ENCODE measurements at places on chromosomes 11 and 22.

DNA sequence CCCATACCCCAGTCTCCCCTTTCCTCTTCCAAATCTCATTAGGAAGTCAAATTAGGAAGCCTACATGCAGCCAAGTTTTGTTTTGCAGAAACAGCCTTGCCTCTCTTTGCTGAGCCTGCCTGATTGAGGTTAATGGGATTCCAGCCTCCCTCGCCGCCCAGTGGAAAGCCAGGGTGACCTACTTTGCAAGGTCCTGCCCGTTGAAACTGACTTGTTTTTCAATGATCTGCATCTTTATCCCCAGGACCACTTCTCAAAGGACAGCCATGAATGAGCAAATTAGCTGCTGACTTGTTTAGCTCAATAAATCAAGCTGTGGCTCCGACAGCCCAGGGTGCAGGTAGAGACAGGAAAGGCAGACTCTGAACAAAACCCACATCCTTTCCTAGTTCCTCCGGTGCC lies 110.4 kb downstream of the RRAS2 start:
- DNase-seq: no peak

DNA sequence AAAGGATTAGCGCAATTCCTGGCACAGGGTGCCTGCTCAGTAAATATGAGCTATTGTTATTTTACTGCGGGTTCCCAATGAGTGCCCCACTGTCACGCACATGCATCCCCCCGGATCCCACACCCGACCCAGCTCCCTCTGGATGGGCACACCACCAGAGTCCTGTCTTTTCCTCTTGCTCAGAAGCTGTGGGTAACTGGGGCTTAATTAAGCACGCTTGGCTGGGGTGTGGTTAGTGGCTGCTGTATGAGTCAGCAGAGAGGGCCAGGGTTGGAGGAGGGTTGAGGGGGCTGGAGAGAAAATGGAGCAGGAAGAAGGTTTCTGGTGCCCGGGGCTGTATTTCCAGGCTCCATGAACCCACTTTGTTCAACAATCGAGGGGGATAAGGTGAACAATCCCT lies 30.3 kb upstream of the NECTIN1 start:
- no peak for DNase-seq

- no peak for DNase-seq
These were observed 222.0 kb downstream of the TMEM135 start for GRCh38 chr11:87259736-87260135.

- no peak for DNase-seq
These were observed 151.9 kb upstream of the NECTIN1 start for GRCh38 chr11:119880873-119881272.

- no peak for DNase-seq
These were observed 633.8 kb downstream of the DLG2 start for GRCh38 chr11:84993386-84993785.

GRCh38 chr11:34214961-34215805 lies 109.8 kb downstream of the NAT10 start:
- DNase-seq: no peak

GRCh38 chr11:64762674-64763525 lies 3.1 kb upstream of the PYGM start:
- no peak for DNase-seq

DNA sequence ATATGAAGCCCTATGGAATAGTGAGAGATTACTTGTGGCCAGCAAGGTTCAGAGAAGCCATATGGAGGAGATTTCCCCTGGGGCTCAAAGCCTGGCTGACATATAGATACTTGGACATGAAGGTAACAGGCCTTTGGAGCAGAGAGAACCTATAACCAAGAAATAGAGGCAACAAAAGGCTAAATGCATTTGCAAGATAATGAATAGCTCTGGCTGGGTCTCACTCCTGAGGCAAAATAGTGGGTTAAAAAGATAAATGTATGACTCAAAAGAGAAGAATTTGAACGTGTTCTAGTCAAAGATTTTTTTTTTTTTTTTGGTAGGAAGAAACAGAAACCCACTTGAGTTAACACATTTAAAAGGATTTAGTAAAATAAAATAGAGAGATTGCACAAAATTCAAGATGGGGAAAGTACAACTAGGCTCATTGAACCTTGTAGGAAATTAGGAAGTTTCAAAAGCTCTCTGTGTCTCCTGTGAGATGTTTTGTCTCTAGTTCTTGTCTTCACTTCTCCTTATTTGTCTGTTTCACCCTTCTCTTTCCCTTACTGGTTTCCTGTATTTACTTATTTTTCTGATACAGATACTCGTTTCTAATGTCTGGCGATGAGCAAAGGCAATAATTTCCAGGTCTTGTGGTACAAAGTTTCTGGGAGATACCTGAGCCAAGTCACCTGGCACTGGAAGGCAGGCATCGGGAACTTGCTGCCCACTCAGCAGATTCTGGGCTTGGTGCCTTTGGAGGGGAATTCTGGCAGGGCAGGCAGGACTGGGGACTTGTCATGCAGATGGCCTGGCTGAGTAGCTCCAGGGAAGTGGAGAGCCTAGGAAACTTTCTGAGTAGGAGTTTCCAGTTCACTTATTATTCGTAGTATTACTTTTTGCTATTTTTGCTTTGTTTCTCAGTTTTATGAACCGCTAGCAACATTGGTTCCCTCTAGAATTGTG lies 49.2 kb upstream of the SESN3 start:
- DNase-seq: no peak

GRCh38 chr22:41919357-41920224 lies 4.7 kb upstream of the SHISA8 start:
- DNase-seq: no peak

GRCh38 chr11:115247361-115247760 lies 256.9 kb downstream of the CADM1 start:
- DNase-seq: no peak
